T-helper 17 cell (primary cell): ENCODE measurements at places on chromosomes 2 and 18.
A peak's percentile ranks its signal among the peaks of the same experiment; 100 is the strongest.

DNA sequence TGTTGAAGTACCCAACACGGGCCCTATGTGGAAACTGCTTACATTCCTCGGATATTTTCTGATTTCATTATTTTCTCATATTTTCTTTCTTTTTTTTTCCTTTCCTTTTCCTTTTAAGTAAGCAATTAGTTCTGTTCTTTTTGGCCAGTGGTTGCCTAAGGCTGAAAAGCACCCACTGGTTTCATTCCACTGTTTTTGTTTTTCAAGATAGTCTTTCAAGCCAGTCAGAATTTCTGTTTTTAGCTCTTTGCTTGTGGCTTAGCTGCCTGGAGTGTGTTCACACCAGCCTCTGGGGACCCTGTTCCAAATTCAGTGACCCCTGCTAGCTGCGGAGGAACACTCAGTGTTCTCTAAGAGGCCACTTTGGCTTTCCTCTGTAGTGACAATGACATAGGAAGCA lies 73.6 kb downstream of the NRP2 start:
- H3K4me3 ChIP-seq, result no peak overlapping the region
- H3K27ac ChIP-seq, result no peak overlapping the region
- no peaks in the 10 kb centered on the region for H3K4me1 ChIP-seq
- H3K36me3 ChIP-seq, result no peaks in the 10 kb centered on the region
- DNase-seq, result no peak

GRCh38 chr18:26547646-26548414 lies 523 bp downstream of the KCTD1 start:
- peak; percentile 11 for DNase-seq
- H3K27ac ChIP-seq, result peak overlapping the region; percentile 37
- peaks cover 31% of the 10 kb centered on the region for H3K4me1 ChIP-seq
- H3K27me3 ChIP-seq, result peaks cover 23% of the 10 kb centered on the region
- H3K4me3 ChIP-seq, result peak overlapping the region; percentile 92

- H3K36me3 ChIP-seq, result no peaks in the 10 kb centered on the region
- H3K4me1 ChIP-seq, result peaks cover 3% of the 10 kb centered on the region
- no peak overlapping the region for H3K4me3 ChIP-seq
- H3K27ac ChIP-seq, result no peak overlapping the region
- no peaks in the 10 kb centered on the region for H3K27me3 ChIP-seq
Measured at GRCh38 chr2:8602809-8603208, 79.0 kb upstream of the ID2 start.

DNA sequence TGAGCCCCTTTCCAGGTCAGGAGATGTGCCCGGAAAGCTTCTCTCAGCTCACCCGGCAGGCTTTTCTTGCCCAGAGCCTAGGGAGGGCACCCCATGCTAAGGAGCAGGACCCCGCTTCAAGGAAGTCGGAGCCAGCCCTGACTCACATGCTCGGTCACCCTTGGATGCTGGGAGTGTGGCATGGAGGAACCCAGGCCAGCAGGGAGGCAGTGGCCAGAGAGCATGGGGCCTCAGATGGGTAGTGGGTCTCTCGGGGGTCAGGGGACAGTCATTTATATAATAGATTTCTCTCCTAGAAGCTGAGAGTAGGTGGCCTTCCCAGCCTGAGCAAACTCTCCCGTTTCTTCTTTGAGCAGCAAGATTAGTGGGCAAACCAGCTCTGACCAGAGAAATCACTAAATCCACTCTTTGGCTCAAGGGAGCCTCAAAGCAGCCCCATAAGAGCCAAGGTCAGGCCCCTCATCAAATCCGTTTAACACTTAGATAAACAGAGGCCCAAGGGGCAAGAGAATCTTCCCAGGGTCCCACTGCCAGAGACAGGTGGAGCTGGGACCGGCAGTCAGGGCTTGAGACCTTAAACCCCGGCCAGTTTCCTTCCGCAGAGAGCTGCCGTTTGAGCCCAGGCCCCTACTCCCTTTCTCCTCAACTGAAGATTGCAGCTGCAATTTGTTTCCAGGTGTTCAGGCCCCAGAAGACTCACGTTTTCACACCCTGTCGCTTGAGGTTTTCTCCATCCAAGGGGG lies 113.1 kb downstream of the CYP26B1 start:
- H3K27ac ChIP-seq, result no peak overlapping the region
- H3K4me1 ChIP-seq, result no peaks in the 10 kb centered on the region
- H3K36me3 ChIP-seq, result no peaks in the 10 kb centered on the region
- no peak overlapping the region for H3K4me3 ChIP-seq
- H3K27me3 ChIP-seq, result peaks cover 11% of the 10 kb centered on the region
- DNase-seq, result no peak

- H3K4me3 ChIP-seq, result no peak overlapping the region
- H3K27me3 ChIP-seq, result peaks cover 59% of the 10 kb centered on the region
- H3K36me3 ChIP-seq, result peaks cover 13% of the 10 kb centered on the region
- H3K4me1 ChIP-seq, result peaks cover 38% of the 10 kb centered on the region
- H3K27ac ChIP-seq, result peak overlapping the region; percentile 56
Measured at GRCh38 chr2:74504591-74504990, 2.9 kb downstream of the PCGF1 start.

- H3K27ac ChIP-seq, result no peak overlapping the region
- no peaks in the 10 kb centered on the region for H3K27me3 ChIP-seq
- H3K4me1 ChIP-seq, result no peaks in the 10 kb centered on the region
- DNase-seq, result no peak
- H3K36me3 ChIP-seq, result no peaks in the 10 kb centered on the region
Measured at GRCh38 chr18:37639846-37640245, 74.2 kb upstream of the CELF4 start.

- H3K27ac ChIP-seq, result no peak overlapping the region
- H3K4me3 ChIP-seq, result no peak overlapping the region
- DNase-seq, result no peak
- no peaks in the 10 kb centered on the region for H3K27me3 ChIP-seq
- H3K36me3 ChIP-seq, result no peaks in the 10 kb centered on the region
Measured at GRCh38 chr2:197919487-197919886, 115.1 kb downstream of the PLCL1 start.

DNA sequence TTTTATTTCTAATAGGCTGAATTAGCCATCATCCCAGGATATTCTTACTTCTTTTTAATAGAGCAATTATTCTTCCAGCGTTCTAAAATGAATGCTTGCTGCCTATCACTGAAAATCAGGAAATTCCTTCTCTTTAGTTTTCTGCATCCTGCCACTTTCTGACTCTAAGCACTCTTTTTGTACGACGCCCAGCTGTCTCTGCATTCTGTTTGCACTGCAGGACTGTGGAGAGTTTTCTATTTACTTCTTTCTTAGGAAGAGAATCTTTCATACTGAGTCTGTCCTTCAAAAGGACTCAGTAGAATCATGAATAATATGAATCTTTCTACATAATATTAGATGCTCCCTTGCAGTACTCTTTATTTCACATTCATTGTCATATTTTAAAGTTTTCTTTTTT lies 360.4 kb upstream of the DSEL start:
- no peaks in the 10 kb centered on the region for H3K27me3 ChIP-seq
- H3K36me3 ChIP-seq, result no peaks in the 10 kb centered on the region
- no peak overlapping the region for H3K27ac ChIP-seq

GRCh38 chr2:21773168-21773567 lies 649.4 kb downstream of the TDRD15 start:
- no peak for DNase-seq
- H3K27ac ChIP-seq, result no peak overlapping the region
- no peaks in the 10 kb centered on the region for H3K4me1 ChIP-seq

DNA sequence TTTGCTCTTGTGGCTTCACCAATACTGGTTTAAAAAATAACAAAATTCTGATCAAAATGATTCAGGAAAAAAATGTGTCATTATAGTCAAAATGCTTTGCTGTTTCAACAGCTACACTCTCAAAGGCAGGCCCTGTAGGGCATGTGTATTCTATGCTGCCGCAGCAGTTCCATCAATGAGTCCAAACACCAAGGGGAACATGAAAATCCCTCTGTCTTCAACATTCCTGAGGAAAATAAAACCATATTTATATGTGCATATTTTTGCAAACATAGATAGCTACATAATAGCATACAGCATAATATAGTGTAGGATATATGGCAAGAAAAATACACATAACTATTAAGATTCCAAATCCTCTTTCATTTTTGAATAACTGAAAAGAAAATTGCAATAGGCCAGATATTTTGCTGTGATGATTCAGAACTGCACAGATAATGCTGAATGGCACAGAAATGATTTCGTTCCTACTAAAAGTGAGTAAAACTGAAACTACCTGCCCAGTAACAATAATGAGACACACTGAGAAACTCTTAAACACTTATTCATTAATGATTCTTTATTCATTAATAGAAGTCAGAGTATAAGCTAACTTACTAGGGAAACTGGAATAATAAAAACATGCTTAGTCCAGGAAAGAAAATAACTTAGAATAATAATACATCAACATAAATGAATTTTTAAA lies 343.8 kb downstream of the SUCLG1 start:
- no peaks in the 10 kb centered on the region for H3K4me1 ChIP-seq
- no peak overlapping the region for H3K27ac ChIP-seq
- no peak overlapping the region for H3K4me3 ChIP-seq
- no peak for DNase-seq
- H3K36me3 ChIP-seq, result no peaks in the 10 kb centered on the region

GRCh38 chr2:48328159-48328809 lies 201.7 kb upstream of the STON1 start:
- H3K4me1 ChIP-seq, result peaks cover 45% of the 10 kb centered on the region
- no peaks in the 10 kb centered on the region for H3K36me3 ChIP-seq
- H3K27me3 ChIP-seq, result no peaks in the 10 kb centered on the region
- H3K4me3 ChIP-seq, result peak overlapping the region; percentile 36
- DNase-seq, result no peak

DNA sequence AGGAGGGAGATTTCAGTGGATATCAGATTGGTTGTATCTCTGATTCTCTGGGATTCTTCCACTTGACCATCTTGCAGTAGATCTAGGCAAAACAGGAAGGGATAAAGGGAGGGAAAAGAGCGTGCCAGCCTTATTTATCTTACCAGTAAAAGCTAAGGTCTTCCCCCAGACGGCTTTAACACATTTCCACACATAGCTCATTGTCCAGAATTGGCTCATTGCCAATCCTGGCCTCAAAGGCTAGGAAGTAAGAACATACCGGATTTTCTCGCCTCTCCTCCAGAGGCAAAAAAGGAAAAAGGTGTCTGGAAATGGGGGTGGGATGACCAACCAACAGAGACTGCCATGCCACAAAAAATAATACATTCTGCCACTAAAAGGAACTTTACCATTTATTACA lies 411.6 kb upstream of the NRP2 start:
- H3K36me3 ChIP-seq, result no peaks in the 10 kb centered on the region
- DNase-seq, result no peak
- H3K27me3 ChIP-seq, result peaks cover 11% of the 10 kb centered on the region
- H3K4me3 ChIP-seq, result no peak overlapping the region

DNA sequence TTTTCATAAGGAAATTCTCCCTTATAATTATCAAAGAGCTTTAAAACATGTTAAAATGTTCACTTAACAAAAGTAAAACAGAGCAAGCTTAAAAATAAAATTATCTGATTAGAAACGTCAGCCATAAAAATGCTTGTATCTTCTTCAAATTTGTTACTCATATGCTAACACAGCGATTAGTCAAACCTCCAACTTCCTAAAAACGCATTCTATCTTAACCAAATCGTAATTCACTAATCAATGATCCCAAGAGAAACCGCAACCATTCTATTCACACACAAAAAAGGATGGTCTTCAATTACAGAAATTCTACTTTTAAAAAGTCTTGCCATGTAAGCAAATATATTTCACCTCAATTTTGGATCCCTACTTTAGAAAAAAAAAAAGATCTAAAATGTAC lies 1.9 kb downstream of the STK17B start:
- peak overlapping the region; percentile 93 for H3K4me3 ChIP-seq
- no peaks in the 10 kb centered on the region for H3K27me3 ChIP-seq
- peaks cover 26% of the 10 kb centered on the region for H3K36me3 ChIP-seq
- H3K4me1 ChIP-seq, result peaks cover 45% of the 10 kb centered on the region
- DNase-seq, result no peak

DNA sequence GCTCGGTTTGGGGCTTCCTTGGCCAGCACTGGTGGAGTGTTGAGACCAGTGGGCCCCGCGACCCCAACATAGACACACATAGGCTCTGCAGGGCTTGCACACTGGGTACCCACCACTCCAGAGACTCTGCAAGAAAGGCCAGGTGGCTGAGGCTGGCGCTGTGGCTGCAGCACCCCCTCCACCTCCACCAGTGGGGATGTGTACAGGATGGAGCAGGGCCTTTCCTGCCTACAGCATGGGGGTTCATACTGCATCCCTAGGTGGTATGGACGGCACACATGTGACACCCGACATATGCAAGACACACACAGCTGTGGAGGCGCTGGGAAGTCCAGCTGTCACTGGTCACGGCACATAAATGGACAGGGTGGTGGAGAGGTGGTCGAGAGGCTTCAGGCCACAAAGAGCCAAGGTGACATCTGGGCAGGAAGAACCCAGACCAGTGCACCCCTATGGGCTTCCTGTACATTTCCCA lies 1.3 kb downstream of the RNPEPL1 start:
- DNase-seq, result peak; percentile 7
- peak overlapping the region; percentile 39 for H3K27ac ChIP-seq
- H3K4me3 ChIP-seq, result peak overlapping the region; percentile 90
- peaks cover 3% of the 10 kb centered on the region for H3K36me3 ChIP-seq

- H3K27me3 ChIP-seq, result peaks cover 9% of the 10 kb centered on the region
- H3K4me3 ChIP-seq, result no peak overlapping the region
- H3K36me3 ChIP-seq, result no peaks in the 10 kb centered on the region
- no peak for DNase-seq
- H3K27ac ChIP-seq, result no peak overlapping the region
Measured at GRCh38 chr18:9058406-9058805, 44.1 kb upstream of the NDUFV2 start.

DNA sequence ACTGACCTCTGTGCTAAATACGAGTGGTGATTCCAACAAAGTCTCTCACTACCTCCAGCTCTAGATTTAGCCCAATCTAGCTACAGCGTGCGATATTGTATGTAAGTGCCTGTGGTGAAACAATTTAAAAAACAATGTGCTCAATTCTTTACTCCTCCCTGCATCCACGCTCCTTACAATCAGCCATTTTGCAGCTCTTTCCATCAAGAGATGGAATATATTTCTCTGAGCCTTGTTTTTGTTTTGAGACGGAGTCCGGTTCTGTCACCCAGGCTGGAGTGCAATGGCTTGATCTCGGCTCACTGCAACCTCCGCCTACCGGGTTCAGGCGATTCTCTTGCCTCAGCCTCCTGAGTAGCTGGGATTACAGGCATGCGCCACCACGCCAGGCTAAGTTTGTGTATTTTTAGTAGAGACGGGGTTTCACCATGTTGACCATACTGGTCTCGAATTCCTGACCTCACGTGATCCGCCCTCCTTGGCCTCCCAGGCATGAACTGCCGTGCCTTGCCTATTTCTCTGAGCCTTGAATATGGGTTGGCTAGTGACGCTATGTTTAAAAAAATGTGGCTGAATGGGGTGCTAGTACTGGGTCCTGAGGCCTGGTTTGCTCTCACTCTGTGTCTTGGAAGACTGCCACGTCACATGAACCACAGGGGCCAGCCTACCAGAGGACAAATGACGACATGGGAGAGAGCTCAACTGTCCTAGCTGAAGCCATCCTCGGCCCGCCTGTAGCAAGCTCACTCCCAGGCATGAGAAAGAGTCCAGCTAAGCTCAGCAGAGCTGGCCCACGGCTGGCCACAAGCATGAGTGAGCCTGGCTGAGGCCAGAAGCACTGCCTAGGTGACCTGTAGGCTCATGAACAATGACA lies 14.8 kb downstream of the WDFY1 start:
- H3K4me1 ChIP-seq, result peaks cover 38% of the 10 kb centered on the region
- DNase-seq, result no peak
- no peaks in the 10 kb centered on the region for H3K36me3 ChIP-seq
- peak overlapping the region; percentile 66 for H3K4me3 ChIP-seq

GRCh38 chr2:228705318-228705717 lies 523.8 kb upstream of the SPHKAP start:
- H3K4me3 ChIP-seq, result no peak overlapping the region
- no peak overlapping the region for H3K27ac ChIP-seq
- no peaks in the 10 kb centered on the region for H3K4me1 ChIP-seq
- H3K36me3 ChIP-seq, result no peaks in the 10 kb centered on the region
- DNase-seq, result no peak
- H3K27me3 ChIP-seq, result no peaks in the 10 kb centered on the region
